ENCODE measurements at places on chromosomes 2 and 18.

DNA sequence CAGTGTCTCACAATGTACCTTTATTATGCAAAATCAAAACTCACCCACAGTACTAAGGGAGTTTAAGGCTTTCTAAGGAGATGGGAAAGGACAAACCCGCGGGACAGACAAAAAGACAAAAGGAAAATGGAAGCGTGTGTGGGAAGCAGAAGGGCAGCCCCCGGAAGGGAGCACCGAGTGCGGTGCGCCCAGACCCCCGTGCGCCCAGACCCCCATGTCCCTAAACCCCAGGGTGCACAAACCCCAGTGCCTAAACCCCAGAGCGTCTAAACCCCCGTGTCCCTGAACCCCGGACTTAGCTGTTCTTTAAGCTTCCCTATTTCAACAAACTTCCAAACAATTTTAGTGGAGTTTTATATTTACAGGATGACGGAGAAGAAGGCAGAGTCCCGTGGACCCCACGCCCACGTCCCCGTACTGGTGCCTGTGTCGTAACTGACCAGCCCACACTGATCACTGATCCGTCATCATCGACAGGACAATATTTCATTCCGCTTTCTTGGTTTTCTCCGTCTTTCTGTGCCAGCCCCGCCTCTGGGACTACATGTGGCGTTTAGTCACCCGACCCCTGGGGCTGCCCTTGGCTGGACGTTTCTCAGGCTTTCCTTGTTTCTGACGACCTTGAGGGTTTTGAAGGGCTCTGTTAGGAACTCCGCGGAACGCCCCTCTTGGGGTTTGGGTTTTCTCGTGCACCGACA, 76.9 kb downstream of the RTP5 start:
- DNase-seq: no peak

DNA sequence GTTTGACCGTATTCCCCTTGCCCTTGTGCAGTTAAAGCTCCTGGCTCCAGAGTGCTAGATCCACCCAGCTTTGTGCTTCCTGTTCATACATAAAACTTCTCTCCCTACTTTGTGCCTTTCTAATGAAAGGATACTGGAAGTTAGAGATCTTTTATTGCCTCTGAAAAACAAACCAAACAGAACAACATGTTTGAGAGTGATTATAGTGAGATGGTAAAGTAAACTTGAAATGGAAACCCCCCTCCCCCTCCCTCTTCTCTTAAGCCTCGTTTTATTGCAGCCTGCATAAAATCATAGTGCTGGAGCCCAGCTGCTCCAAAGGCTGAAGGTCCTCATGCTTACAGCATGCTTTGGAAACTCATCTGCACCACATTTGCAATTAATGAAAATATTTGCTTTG, 125.1 kb downstream of the TANC1 start:
- DNase-seq: no peak

DNA sequence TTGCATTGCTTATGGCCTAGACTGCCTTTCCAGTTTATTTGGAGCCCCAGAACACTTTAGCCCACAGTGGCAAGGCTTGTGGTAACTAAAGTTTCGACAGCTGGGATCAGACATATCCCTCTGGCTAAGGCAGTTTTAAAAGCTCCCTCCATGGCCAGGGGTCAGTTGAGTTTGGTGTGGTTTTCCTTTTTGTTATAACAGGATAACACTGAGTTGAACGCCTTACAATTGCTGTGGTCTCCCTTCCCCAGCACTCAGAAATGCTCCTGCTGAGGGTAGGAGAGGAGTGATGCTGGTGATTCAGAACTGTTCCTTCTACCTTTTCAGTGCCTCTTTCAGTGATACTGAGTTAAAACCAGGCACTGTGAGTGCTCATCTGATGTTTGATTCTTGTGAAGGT, 182.6 kb downstream of the GULP1 start:
- no peak for DNase-seq

GRCh38 chr2:199940373-199940772, 14.9 kb downstream of the TYW5 start:
- no peak for DNase-seq

All from activated naive CD8-positive, alpha-beta T cell treated with anti-CD3 and anti-CD28 coated beads for 36 hours (primary cell).